GM12864 (cell line): ENCODE measurements at places on chromosomes 11 and 22.

- DNase-seq, result no peak
Measured at GRCh38 chr11:102416976-102417375, 35.6 kb downstream of the TMEM123 start.

DNA sequence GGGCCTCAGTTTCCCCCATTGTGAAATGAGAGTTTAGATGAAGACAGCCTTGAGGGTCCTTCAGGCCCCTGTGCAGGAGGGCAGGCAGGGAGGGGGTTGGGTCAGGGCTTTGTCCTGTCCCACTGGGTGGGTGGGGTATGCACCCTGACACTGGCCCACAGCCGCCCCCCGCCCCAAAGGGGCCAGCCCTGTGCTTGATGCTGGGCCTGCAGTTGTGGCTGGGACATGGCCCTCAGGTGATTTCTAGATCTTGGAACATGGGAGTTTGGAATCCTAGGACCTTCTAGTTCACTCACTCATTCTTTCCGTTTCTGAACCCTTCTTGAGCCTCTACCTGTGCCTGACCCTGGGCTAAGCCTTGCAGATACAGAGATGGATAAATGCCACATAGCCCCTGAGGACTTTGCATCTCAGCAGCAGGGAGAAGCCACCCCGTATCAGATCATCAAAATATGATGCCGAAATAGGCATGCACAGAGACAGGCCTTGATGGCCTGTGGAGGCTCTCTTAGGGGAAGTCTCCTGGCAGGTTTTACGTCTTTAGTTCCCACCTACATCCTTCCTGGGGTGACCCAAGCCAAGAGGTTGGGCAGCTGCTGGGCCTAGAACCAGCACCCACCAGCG lies 76.0 kb downstream of the FBLN1 start:
- no peak for DNase-seq

GRCh38 chr11:111123463-111124398 lies 121.8 kb upstream of the POU2AF2 start:
- DNase-seq, result no peak

GRCh38 chr11:94332814-94333213 lies 28.4 kb downstream of the IZUMO1R start:
- no peak for DNase-seq

GRCh38 chr22:44172370-44173108 lies 8.2 kb upstream of the PARVG start:
- no peak for DNase-seq

GRCh38 chr22:42994917-42995562 lies 19.9 kb downstream of the PACSIN2 start:
- DNase-seq, result no peak

GRCh38 chr11:15747671-15748070 lies 608.7 kb downstream of the SOX6 start:
- DNase-seq, result no peak

- no peak for DNase-seq
Measured at GRCh38 chr11:47188259-47188658, 2.0 kb upstream of the PACSIN3 start.

DNA sequence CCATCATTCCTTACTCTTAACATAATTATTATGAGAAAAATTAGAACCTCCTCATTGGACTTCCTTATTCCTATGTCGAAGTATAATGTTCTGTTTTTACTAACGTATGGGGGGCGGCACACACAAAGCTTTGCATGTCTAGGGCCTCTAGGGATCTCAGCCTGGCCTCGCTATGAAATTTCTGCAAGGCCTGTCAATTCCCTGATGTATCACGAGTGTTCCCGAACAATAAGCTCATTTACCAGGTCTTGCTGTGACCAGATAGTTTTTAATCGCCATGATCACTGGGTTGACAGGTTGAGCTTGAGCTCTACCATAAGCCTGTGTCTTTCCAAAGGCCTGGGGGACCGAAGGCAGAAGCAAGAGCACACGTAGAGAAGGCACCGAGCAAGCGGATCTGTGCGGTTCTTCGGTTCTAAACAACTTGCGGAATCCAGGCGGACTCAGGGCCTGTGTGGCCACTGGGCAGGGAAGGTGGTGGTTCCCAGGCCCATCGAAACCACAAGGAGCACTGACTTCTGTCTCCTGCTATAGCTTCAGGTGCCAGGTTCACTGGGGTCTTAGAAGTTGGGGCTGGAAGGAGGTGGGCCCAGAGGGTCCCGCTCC lies 10.4 kb upstream of the FXYD2 start:
- no peak for DNase-seq

DNA sequence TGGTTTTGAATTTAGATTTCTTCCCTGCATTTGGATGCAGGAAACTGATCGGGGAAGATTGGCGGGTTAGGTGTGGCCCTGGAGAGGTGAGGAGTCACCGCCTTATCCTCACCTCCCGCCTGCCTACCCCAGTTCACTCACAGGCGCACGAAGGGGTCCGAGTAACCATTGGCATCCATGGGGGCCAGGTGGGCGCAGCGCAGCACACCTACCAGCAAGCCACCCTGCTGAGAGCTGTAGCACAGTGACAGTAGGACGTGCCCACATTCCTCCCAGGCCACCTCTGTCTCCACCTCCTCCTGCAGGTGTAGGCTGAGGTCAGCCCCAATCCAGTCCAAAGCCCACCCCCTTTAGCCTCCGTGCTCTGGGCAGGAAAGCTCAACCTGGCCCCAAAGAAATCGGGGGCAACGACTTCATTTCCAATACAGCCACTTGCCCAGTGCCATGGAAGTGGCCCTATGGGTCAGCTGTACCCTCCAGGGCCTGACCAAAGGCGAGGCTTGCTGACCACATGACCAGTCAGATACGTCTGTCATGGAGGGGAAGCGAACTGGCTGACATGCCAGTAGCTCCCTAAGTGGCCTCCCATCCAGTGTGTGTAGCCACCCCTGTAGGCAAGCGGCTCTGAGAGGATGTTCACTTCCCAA lies 6.7 kb downstream of the NDUFV1 start:
- DNase-seq, result no peak

DNA sequence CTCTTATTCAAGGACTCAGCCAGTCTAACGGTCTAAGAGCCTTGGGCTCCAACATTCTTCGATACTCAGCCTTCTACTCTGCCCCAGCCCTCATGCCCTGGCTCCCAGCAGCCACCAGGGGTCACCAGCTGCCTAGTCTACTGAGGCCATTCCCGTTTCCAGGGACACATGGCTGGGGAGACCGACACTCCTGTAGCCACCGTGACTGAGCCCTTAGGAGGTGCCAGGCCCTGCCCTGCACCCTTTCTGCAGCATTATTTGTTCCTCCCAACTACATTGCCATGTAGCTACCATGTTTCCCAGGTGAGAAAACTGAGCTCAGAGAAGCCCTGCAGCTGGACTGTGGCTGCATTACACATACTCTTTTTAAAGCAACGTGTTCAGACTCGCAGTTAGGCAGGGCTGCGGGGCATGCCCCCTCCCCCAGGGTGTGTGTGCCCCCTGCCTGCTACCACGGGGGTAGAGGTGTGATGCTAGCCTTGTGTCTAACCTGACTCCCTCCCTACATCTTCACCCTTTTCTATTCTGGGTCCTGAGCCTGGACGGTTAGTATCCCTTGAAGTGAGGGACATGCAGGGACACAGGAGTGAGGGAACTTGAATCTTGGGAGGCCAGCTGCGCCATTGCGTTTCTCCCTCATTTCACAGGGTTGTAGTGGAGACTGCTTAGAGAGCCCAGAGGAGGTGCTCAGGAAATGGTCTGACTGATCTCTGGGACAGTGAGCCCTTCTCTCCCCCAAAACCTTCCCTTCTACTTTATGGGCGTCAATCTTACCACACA lies 17.5 kb downstream of the ATG16L2 start:
- no peak for DNase-seq

- DNase-seq, result no peak
Measured at GRCh38 chr11:94740083-94741021, 27.8 kb upstream of the AMOTL1 start.
